ENCODE measurements at places on chromosomes 13 and 19. TPM values are rescaled to one million over a fixed set of nuclear protein-coding genes. Genes with fewer than 3 reads are reported as not detected.
A peak's percentile ranks its signal among the peaks of the same experiment; 100 is the strongest.

DNA sequence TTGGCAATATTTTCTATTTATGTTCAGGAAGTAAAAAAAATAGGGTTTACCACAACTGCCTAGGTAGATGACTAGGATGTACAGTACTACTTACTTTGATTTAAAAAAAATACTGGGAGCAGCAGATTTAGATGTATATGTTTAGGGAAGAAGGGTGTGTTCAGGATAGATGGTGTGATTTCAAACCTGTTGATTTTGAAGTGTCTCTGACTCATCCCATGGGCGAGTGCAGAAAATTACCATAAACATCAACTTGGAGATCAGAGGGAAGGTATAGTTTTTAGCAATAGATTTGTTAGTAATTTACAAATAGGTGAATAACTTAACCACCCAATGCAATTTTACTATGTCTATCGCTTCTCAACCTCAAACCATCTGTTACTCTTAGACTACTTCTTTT, 214.8 kb downstream of the NDFIP2 start:
- H3K27ac ChIP-seq = no peak overlapping the region
- peaks cover 5% of the 10 kb centered on the region for H3K27me3 ChIP-seq
- no peaks in the 10 kb centered on the region for H3K36me3 ChIP-seq

GRCh38 chr13:65378943-65379519, 1851.1 kb downstream of the PCDH9 start:
- no peak overlapping the region for H3K4me3 ChIP-seq
- H3K36me3 ChIP-seq = no peaks in the 10 kb centered on the region
- H3K27ac ChIP-seq = no peak overlapping the region
- H3K4me1 ChIP-seq = no peaks in the 10 kb centered on the region
- no peaks in the 10 kb centered on the region for H3K27me3 ChIP-seq

RAB8A gene
- total RNA-seq = 175 TPM

- peaks cover 75% of the 10 kb centered on the region for H3K36me3 ChIP-seq
- peak overlapping the region; percentile 88 for H3K4me3 ChIP-seq
- peaks cover 57% of the 10 kb centered on the region for H3K4me1 ChIP-seq
- H3K27ac ChIP-seq = peak overlapping the region; percentile 98
- H3K27me3 ChIP-seq = no peaks in the 10 kb centered on the region
- DNase-seq = peak; percentile 98
These were observed 10.0 kb downstream of the ARHGAP45 start for GRCh38 chr19:1076951-1077350.

ATP1A3 gene
- 2.0 TPM for total RNA-seq

GRCh38 chr13:112184261-112184660, 117.3 kb downstream of the SOX1 start:
- DNase-seq = no peak
- H3K4me3 ChIP-seq = no peak overlapping the region
- H3K27ac ChIP-seq = no peak overlapping the region
- no peaks in the 10 kb centered on the region for H3K36me3 ChIP-seq
- H3K27me3 ChIP-seq = no peaks in the 10 kb centered on the region

- H3K4me1 ChIP-seq = peaks cover 22% of the 10 kb centered on the region
- no peak overlapping the region for H3K27ac ChIP-seq
- peaks cover 66% of the 10 kb centered on the region for H3K36me3 ChIP-seq
- no peak overlapping the region for H3K4me3 ChIP-seq
These were observed 17.7 kb downstream of the METTL21C start for GRCh38 chr13:102677122-102677521.

- H3K4me3 ChIP-seq = no peak overlapping the region
- DNase-seq = no peak
- no peaks in the 10 kb centered on the region for H3K27me3 ChIP-seq
- H3K27ac ChIP-seq = no peak overlapping the region
- peaks cover 15% of the 10 kb centered on the region for H3K4me1 ChIP-seq
These were observed 4.8 kb downstream of the ZNF439 start for GRCh38 chr19:11853358-11853757.

- DNase-seq = no peak
- no peaks in the 10 kb centered on the region for H3K36me3 ChIP-seq
- H3K27ac ChIP-seq = no peak overlapping the region
- H3K4me1 ChIP-seq = no peaks in the 10 kb centered on the region
These were observed 334.6 kb downstream of the MYO16 start for GRCh38 chr13:108963846-108964600.

TRPM4 gene
- total RNA-seq = 0.25 TPM

DNA sequence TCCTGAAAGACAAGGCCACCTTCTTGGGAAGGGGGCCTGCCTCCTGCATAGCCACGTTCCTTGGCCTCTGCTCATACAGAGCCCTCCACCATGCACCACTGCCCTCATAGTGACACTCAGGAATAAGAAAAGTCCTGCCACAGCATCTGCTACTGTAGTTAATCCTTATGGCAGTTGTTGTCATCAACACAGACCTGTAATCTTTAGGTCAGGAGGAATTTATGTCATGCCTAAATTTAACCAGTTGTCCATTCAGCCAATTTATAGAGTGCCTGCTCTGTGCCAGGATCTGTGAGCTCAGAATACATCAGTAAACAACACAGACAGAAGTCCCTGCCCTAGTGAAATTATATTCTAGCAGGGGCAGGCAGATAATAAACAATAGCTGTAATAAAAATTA, 44.4 kb downstream of the FAM124A start:
- no peak overlapping the region for H3K27ac ChIP-seq
- H3K4me1 ChIP-seq = no peaks in the 10 kb centered on the region
- H3K4me3 ChIP-seq = no peak overlapping the region
- no peaks in the 10 kb centered on the region for H3K36me3 ChIP-seq
- H3K27me3 ChIP-seq = no peaks in the 10 kb centered on the region

DNA sequence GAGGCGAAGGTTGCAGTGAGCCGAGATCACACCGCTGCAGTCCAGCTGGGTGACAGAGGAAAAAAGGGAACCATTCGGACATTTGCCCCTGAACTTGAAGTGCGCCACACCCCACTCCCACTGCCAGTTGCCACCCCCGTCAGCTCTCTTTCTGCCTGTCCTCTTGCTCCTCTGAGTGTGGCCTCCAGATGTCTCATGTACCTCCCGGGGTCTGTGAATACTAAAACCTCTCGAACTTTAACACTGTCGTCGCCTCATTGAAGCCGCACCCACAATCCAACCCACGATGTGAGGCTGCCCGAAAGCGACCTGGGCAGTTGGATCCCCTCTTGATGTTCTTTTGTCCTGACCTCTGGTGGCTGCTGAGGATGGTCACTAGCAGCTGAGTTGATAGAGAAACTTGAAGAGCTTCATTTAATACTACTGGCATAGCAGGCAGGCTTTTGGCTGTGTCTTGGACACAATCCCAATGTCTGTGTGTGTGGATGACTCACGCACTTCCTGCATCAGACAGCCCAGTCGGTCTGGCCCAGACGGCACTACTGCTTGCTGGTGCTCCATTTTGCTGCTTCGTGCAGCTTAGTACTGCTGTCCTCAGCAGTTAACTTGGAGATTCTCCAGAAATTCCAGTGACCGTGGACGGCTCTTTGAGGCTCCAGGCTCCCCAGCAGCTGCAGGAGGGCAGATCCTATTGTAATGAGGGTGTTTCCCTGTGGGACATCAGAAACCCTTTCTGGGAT, 4.2 kb downstream of the FPR3 start:
- H3K4me3 ChIP-seq = no peak overlapping the region
- H3K27ac ChIP-seq = no peak overlapping the region
- no peaks in the 10 kb centered on the region for H3K27me3 ChIP-seq
- no peaks in the 10 kb centered on the region for H3K36me3 ChIP-seq
- DNase-seq = no peak
- H3K4me1 ChIP-seq = no peaks in the 10 kb centered on the region

PDE4C gene
- not detected for total RNA-seq

GRCh38 chr13:68696907-68697306, 1410.7 kb upstream of the ATXN8OS start:
- no peaks in the 10 kb centered on the region for H3K36me3 ChIP-seq
- H3K27me3 ChIP-seq = no peaks in the 10 kb centered on the region
- no peaks in the 10 kb centered on the region for H3K4me1 ChIP-seq
- H3K4me3 ChIP-seq = no peak overlapping the region

MTUS2 gene
- not detected for total RNA-seq

LILRA1 gene
- not detected for total RNA-seq

DNA sequence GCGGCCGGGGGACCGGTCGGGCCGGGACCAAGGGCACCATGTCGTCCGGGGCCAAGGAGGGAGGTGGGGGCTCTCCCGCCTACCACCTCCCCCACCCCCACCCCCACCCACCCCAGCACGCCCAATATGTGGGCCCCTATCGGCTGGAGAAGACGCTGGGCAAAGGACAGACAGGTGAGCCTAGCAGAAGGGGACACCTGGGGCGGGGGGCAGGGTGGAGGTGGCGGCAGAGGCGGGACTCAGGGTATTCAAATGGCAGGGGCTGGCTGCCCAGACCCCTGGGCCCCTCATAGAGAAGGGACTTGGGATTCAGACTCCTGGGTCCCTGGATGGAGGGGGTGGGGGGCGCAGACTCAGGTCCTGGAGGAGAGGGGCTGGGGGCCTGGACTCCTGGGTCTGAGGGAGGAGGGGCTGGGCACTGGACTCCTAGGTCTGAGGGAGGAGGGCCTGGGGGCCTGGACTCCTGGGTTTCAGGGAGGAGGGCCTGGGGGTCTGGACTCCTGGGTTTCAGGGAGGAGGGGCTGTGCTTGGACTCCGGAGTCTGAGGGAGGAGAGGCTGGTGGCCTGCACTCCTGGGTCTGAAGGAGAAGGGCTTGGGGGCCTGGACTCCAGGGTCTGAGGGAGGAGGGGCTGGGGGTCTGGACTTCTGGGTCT, 735 bp downstream of the BRSK1 start:
- no peak overlapping the region for H3K27ac ChIP-seq
- no peak overlapping the region for H3K4me3 ChIP-seq
- peaks cover 26% of the 10 kb centered on the region for H3K4me1 ChIP-seq
- no peak for DNase-seq
- H3K27me3 ChIP-seq = peaks cover 9% of the 10 kb centered on the region
- no peaks in the 10 kb centered on the region for H3K36me3 ChIP-seq

DNA sequence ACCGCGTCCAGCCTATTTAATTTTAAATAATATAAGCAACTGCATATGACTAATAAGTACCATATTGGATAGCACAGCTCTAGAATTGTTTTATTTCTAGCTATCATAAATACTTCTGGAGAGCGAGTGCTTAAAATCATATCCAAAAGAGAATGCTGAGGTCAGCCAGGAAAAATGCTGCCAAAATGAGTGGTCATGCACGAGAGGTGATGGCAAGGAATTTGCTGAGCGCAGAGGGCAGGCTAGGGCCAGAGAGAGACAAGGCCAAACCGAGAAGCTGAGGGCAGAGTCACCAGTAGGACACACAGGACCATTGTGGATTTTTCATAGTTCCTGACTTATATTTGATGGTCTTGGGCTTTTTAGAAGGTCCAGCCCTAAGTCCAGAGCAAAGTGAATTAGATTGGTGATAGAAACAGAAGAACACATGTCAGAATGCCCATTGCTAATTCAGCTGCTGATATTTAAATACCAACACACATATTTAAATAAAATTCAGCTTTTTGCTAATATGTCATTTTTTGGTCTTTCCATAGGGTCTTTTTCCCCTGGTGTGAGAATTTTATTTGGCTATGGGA, 33.6 kb upstream of the UBL3 start:
- DNase-seq = no peak
- peaks cover 2% of the 10 kb centered on the region for H3K27me3 ChIP-seq
- peaks cover 14% of the 10 kb centered on the region for H3K4me1 ChIP-seq
- no peak overlapping the region for H3K27ac ChIP-seq

DNA sequence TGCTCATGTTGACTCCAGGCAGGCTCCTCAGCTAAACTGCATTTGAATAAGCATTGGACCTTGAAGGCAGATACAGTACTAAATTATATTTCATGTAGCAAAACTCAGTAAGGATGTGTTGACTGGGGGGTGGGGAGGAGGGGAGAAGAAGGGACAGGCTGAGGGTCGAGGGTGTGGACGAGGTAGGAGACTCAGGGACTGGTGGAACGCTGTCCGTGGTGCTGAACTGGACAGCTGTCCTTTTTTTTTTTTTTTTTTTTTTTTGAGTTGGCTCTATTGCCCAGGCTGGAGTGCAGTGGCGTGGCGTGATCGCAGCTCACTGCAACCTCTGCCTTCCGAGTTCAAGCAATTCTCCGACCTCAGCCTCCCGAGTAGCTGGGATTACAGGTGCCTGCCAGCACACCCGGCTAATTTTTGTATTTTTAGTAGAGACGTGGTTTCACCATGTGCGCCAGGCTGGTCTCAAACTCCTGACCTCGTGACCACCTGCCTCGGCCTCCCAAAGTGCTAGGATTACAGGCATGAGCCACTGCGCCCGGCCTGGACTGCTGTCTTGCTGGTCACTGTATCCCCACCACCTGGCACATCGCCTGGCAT, 33.2 kb upstream of the CASP14 start:
- H3K27me3 ChIP-seq = no peaks in the 10 kb centered on the region
- no peak overlapping the region for H3K4me3 ChIP-seq
- no peak overlapping the region for H3K27ac ChIP-seq
- H3K4me1 ChIP-seq = no peaks in the 10 kb centered on the region

DNA sequence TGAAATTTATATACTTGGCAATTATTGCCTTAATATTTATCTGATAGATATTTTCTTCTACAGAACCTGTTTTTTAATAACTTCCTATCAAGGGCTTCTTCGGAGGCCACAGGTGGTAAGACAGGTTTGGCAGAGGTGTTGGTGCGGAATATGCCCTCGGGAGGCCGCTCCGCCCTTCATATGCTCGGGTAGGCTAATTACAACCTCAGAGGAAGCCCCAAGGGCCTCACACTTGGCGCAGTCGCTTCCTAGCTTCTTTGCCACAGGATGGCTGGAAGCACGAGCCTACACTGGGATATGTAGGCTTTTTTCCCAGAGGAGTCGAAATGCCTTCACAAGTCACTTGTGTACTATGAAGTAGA, 68.8 kb downstream of the LMO7 start:
- H3K4me3 ChIP-seq = no peak overlapping the region
- H3K27me3 ChIP-seq = no peaks in the 10 kb centered on the region
- H3K4me1 ChIP-seq = peaks cover 12% of the 10 kb centered on the region
- H3K36me3 ChIP-seq = peaks cover 3% of the 10 kb centered on the region
- H3K27ac ChIP-seq = no peak overlapping the region
- DNase-seq = no peak

DNA sequence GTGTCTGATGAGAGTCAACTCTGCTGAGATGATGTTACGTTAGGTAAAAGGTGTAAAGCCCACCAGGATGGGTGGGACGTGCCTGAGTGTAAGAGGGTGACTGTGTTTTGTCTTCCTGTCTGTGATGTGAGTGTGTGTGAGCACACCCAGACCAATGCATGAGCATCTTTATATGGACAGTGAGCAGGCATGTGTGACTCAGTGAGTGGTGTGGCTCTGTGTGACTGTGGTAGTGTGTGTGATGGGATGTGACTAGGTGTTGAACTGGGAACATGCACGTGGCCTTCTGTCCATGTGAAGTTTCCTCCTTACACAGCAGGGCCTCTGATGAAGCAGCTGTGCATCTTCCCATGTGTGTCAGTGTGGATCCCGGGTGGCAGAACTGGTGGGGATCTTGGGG, 17.8 kb upstream of the LGALS16 start:
- peaks cover 39% of the 10 kb centered on the region for H3K27me3 ChIP-seq
